ENCODE measurements at places on chromosomes 12 and 14.

DNA sequence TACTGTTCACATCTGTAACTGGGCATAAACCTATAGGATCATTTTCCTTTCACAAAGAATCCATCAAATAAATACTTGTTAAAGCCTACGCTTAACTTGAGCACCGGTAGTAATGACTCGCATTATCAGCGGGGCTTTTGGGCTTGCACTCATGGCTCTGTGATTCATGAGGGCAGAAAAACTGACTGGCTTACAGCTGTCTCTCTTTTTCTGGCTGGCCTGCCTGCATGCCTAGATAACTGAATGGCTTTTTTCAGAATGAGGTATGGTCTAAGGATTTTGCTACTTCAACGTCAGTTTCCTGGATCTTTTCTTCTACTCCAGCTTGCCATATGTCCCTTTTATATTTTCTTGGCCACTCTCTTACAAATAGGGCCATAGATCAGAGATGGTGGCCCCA, 531.1 kb downstream of the NRXN3 start:
- DNase-seq = no peak

- DNase-seq = peak; percentile 58
Measured at GRCh38 chr12:31118347-31119191, 44.9 kb downstream of the DDX11 start.

- no peak for DNase-seq
Measured at GRCh38 chr14:59166258-59166657, 22.2 kb upstream of the DAAM1 start.

GRCh38 chr12:53980104-53980801, 4.7 kb upstream of the HOXC10 start:
- no peak for DNase-seq
